Right cardiac atrium (tissue), 5 donors: ENCODE measurements at places on chromosomes 7 and 10. TPM values are rescaled to one million over a fixed set of nuclear protein-coding genes. Genes with fewer than 3 reads are reported as not detected.

The GIMAP7 gene
- total RNA-seq = 14.3 TPM

The ZPBP gene
- total RNA-seq = not detected

The OR2A1 gene
- total RNA-seq = not detected

The AQP1 gene
- total RNA-seq = 254 TPM

The FAM131B gene
- 0.51 TPM for total RNA-seq

The H2BK1 gene
- not detected for total RNA-seq

The ITIH5 gene
- total RNA-seq = 1.4 TPM

The SYCE1 gene
- 1.6 TPM for total RNA-seq

The CDK13 gene
- total RNA-seq = 28.5 TPM

The FRAT1 gene
- total RNA-seq = 1.6 TPM

The CALU gene
- 202 TPM for total RNA-seq

The VSTM4 gene
- 23.8 TPM for total RNA-seq

The TEX47 gene
- not detected for total RNA-seq

The PRKG1 gene
- total RNA-seq = 45.5 TPM

The TFEC gene
- total RNA-seq = 2.6 TPM

DNA sequence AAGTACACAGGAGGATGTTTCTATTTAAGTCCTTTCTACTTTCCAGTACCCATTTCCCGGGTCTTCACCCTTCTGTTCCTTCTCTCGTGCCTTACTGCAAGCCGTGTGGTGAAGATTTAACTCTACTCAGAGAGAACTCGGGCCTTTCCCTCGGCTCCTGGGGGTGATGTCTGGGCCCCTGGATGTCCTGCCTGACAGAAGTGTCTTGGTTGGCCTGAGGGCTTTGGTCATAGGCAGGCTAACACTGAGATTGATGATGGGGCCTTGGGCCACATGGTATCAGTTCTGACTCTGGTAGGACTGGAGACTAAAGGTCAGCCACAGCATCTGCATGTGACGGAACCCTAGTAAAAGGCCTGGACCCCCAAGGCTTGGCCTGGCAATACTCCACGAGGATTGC, 80.4 kb downstream of the CHST15 start:
- no peak for DNase-seq

DNA sequence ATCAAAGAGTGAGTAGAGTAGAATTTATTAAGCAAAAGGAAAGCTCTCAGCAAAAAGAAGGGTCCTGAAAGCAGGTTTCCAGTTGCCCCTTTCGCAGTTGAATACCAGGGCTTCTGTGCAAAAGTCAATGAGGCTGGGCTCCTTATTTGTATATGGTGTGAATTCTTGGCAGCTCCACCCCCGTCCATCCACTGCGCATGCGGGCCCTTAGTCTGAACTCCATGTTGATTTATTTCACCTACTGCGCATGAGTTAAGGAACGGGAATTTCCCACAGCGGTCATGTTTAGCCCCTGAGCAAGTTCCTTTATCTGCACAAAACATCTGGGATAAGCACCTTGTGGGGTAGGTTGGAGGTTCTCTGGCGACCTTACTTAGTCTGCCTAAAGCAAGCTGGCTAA, 325.6 kb downstream of the ZWINT start:
- no peak for DNase-seq

- DNase-seq = no peak
Observed at GRCh38 chr10:88463811-88464210, 119.3 kb downstream of the RNLS start.

DNA sequence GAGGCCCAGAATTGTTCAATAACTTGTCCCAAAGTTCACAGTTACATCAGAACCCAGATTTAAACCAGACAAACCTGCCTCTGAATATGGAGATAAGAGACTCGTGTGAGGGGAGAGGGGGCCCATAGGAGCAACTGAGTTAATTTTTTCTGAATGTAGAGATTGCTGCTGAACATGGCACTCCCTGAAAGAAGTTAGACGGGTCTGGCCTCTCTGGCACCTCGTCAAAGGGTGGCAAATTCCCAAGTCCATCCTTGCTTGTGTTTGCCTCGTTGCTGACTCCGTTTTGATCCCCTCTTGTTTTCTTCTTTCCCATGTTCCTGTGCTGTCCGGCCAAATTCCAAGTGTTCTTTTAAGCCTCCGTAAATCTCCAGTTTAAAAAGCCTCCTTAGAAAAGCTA, 35.2 kb upstream of the YAE1 start:
- no peak for DNase-seq

GRCh38 chr10:80896959-80897358, 359.3 kb downstream of the SH2D4B start:
- DNase-seq = no peak

- DNase-seq = no peak
Observed at GRCh38 chr10:58072634-58073033, 195.1 kb downstream of the IPMK start.

- no peak for DNase-seq
Observed at GRCh38 chr7:41977151-41977651, 259.8 kb downstream of the GLI3 start.

DNA sequence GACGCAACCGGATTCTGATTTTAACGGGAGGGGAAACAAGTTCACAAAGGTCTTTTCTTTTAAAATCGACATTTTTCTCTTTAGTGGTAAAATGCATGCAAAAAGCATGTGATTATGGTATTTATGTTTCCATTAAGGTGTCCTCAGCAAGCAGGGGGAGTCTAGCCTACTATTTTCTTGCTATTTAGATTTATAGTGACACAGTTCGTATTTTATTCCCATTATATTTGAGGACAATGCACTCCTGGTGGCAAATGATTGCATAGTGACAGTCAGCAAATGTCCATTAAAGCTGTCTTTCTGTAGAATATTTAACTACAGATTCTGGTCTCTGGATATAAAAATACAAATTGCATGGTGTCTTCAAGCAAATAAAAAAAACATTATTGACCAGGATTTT, 554.2 kb downstream of the PARD3 start:
- DNase-seq = no peak

GRCh38 chr10:104406715-104407650, 53.4 kb downstream of the CFAP58 start:
- no peak for DNase-seq

DNA sequence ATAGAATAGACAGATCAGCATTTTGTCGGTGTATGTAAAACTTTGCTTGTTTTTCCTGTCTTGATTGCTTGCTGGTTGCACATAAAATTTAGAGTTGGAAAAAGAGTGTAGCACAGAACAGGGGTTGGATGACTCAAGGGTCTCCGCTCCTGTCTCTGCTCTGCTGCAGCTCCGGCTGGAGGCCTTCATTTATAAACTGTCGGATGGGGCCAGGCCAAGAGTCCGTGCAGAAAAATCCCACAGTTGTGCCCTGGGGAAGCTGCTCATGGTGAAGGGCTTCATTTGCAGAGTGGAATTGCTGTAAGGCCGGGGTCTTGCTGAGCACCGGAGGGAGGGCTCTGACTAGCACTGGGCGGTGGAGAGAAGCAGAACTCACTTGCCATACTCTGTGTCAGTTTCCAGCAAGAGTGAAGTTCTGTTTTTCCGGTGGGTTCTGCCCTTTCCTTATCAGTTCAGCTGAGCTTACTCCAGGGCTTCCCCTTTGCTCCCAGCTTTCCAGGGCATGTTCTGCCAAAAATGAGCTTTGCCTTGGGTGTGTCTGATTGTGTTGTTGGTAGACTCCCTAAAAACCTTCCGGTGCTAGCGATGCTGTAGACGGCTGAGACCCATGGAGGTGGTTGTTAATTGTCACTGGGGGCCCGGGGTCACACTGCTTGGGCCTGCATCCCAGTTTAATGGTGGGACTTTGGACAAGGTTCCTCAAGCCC, 67.2 kb downstream of the CAMK1D start:
- DNase-seq = peak; percentile 64

- DNase-seq = no peak
Observed at GRCh38 chr7:82506208-82506607, 62.6 kb upstream of the CACNA2D1 start.

- no peak for DNase-seq
Observed at GRCh38 chr7:25813381-25813780, 338.6 kb upstream of the NFE2L3 start.

GRCh38 chr7:87213811-87214210, 5.7 kb downstream of the TMEM243 start:
- no peak for DNase-seq

GRCh38 chr7:155973451-155973997, 161.3 kb upstream of the SHH start:
- no peak for DNase-seq

- DNase-seq = no peak
Observed at GRCh38 chr7:17680943-17681351, 259.3 kb downstream of the SNX13 start.

DNA sequence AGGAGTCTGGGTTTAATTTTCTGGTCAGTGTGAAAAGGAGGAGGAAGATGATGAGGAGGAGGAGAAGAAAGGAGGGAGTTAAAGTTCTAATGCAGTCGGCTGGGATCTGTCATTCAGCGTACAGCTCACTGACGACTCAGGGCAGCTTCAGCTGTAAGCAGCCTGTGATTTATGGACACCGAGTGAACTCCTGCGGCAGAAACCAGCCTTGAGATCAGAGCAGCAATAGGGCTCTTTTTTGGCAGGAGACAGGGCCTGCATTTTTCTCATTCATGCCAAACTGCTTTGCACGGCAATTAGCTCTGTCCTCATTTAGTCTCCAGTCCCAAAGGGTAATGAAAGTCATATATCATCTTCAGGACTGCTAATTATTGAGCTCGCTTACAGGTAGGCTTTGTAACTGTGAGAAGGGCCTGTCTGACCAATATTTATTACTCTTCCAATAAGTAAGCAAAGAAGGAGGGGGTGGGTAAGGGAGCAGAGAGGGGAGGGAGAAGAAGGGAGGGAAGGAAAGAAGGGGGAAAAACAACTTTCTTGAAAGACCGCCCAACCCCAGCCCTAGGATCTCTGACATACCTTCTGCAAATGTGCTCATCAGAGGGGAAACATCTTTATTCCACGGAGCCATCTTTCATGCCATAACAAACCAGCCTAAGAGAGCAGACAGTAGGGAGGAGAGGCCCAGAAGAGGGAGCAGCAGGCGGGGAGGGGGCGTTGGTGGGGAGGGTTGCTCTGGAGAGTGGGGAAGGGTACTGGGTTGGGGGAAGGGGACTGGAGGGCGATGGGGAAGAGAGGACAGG, 48.1 kb upstream of the COMTD1 start:
- no peak for DNase-seq

- no peak for DNase-seq
Observed at GRCh38 chr7:55484241-55484640, 88.1 kb downstream of the VOPP1 start.

DNA sequence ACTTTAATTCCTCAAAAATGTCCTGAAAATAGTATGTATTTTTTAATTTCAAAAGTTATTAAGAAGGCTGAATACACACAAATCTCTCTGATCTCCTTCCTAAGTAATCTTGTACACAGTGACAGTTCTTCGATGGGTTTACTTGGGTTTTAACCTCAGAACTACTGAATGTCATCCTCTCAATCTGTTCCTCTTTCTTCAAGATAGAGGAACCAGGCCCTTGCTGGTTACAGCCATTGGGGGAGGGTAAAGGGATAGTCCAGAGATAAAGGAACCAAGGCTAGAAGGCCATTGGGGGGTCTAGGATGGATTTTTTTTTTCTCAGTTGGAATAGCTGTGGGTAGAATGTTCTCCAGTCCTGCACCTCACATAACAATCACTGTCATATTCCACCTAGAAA, 224.9 kb downstream of the SKIDA1 start:
- DNase-seq = no peak

GRCh38 chr10:113053091-113053490, 103.0 kb downstream of the TCF7L2 start:
- DNase-seq = peak; percentile 88

- no peak for DNase-seq
Observed at GRCh38 chr7:32032211-32032610, 38.0 kb downstream of the PDE1C start.

DNA sequence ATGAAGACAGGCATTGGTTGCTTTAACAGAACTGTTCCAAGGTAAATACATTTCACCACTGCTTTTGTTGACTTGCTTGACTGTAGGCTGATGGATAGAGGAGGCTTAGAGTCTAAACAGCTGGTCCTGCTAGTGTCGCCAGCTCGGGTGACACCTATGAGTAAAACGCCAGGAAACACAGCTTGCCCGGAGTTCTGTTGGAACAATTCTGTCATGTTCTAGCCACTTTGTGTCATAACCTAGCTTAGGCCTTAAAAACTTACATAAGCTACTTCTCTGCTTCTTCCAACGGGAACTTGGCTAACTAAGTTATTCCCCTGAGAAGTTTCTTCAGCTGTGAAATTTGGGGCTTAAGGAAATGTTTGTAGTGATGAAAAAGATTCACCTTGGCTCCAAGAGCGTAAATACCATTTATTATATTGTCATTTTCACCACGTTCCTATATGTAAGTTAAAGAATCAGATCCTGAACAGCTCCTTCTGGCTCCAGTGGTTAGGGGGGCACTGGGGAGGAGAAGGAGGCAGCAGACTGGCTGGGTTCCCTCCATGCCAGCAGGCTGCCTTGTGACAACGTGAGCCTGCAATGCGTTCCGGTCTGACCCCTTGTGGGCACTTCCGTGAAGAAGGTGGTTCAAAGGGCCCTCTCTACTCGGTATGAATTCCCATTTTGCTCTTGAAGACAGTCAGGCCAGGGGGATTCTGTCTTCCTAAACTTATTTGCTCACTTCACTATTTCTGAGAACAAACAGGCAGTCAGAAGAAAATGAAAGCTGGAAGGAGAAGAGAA, 253.2 kb downstream of the BMPER start:
- DNase-seq = peak; percentile 78

DNA sequence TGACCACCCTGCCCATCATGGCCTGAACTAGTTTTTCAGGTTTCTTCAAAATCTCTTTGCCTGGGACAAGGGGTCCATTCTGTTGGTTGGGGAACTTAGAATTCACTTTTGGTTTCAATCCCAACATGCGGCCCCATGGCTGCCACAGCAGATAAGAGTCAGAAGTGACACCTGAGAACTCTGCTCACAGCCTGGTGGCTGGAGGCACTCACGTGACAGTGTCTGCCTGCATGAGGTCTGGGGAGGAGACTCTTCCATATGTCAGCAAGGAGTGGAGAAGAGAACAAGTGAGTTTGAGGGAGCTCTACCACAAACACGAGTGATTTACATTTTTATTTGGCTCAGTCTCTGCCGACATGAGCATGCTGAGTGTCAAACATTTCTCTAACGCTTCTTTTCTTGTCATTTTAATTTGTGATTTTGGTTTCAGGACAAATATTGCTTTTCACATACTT, 370.4 kb downstream of the TNS3 start:
- no peak for DNase-seq

GRCh38 chr7:99141841-99142726, 1.8 kb downstream of the SMURF1 start:
- DNase-seq = peak; percentile 61

DNA sequence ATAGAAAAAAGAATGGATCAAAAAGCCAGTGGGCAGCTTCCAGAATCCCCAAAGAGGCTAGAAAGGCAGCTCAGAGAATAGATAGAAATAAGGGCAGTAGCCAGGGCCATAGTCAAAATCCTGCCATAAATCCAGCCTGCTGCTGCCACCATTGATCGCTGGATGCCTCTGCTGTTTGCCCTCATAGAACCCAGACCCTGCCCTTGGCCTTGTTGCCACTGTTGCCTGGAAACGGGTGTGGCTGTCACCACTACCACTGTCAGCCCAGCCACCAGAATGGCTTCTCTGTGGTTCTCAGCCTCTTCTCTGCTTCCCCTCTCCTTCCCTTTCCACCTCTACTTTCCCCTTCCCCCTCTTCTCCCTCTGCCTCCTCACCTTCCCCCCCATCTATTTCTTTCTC, 57.8 kb downstream of the HHEX start:
- peak; percentile 71 for DNase-seq

GRCh38 chr7:55235115-55235514, 130.0 kb upstream of the LANCL2 start:
- no peak for DNase-seq

- no peak for DNase-seq
Observed at GRCh38 chr10:110488940-110489339, 8.8 kb upstream of the DUSP5 start.
